Activated CD4-positive, CD25-positive, alpha-beta regulatory T cell treated with anti-CD3 and anti-CD28 coated beads, Interleukin-2, amount 50 U/mL, for 72 hours (primary cell): ENCODE measurements at places on chromosomes 4 and X.

- DNase-seq: no peak
Measured at GRCh38 chrX:56920338-56920997, 74.9 kb downstream of the SPIN3 start.

DNA sequence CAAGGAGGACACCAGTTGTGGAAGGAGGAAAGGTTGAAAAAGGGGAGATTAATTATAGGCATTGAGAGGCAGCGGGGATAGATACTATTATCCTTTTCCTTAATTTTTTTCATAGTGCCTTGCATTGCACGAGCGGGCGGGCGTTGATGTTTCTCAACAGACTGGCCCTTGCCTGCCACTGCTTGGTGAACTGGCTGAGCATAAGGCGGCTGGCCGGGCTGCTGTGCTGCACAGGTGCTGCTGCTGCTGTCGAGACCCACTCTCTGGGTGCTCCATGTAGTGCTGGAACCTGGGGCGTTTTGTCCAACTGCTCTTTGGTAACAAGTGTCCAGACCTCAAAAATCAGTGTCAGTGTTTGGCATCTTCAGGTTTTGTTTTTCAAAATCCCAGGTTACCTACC is 83.3 kb upstream of the PAQR3 start:
- no peak for DNase-seq

DNA sequence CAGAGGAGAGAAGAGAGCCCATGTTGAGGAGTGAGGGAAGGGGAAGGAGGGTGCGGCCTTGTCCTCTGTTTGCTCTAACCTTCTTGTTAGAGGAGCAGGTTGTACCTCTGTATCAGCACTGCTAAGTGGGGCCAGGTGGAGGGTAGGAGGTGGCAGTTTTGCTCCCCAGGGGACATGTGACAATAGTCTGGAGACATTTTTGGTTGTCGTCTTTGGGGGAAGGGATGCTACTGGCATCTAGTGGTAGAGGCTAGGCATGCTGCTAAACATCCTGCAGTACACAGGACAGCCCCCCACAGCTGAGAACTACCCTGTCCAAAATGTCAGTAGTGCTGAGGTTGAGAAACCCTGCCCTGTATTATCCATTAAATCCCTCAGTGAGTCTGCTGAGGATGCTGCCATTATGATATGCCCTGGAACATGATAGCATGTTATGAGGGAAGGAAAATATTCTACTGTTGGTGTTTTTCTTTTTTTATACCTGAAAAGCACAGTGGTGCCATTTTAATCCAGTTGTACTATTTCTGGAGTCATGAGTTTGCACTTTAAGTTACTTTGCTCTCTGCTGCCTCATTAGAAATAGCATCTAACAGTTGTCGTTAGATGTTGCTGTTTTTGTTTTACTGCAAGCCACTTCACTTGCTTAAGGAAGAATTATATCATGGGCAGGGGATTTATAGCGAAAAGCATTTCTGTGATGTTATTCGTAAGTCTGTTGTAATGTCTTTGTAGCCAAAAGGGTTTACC is 90.6 kb downstream of the LRP2BP start:
- no peak for DNase-seq

DNA sequence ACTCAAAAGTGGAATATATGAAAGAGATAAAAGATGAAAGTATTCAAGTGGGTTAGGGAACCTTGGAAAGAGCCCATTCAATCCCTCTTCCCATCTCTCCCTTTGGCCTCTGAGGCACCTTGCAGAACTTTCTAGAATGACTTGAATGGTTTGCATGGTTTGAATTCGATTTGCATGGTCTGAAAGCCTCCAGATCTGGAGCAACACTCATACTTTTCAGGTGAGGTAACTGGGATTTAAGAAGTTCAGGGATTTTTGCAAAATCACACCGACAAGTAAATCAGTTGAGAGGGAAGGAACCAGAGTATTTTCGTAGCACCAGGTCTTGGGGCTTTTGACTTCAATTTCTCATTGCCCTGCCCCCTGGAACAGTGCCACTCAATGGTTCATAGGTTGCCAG is 476.0 kb upstream of the FTHL17 start:
- no peak for DNase-seq

DNA sequence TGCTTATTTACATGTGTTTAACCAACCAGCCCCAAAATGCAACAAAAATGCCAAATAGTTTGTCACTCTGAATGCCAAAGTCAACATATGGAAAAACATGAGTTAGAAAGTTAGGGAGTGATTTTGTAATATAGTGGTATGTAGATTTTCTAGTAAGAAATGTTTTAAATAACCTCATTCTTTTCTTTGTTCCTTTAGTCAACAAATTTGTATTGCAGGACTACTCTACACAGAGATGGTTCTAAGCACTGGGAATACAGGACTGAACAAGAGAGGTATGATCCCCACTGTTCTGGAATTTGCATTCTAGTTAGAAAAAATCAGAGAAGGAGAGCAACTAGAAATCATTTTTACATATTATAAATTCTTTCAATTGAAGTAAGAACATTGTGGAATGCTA is 218.8 kb upstream of the ANXA10 start:
- no peak for DNase-seq

DNA sequence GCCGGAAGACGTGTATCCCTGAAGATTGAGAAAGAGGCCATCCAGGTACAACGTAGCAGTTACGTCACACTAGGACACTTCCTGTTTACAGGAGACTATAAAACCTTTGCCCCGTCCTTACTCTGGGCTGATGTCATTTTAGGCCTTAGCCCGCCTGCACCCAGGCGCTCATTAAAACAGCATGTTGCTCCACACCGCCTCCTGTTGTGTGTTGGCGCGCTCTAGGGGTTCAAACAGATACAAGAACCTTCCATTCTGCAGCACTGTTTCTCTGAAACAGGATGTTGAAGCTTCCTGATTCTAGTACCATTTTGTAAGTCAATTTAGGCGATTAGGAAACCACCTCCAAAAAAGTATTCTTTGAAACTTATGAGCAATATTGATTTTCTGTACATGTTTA is 722.1 kb downstream of the PCDH7 start:
- no peak for DNase-seq

- DNase-seq: no peak
Measured at GRCh38 chrX:118353081-118353850, 7.4 kb downstream of the WDR44 start.

- no peak for DNase-seq
Measured at GRCh38 chr4:140187316-140187695, 33.3 kb upstream of the MAML3 start.

GRCh38 chrX:108875548-108875947 is 139.2 kb upstream of the IRS4 start:
- no peak for DNase-seq

GRCh38 chrX:2824886-2825285 is 3.8 kb upstream of the GYG2 start:
- DNase-seq: no peak

- no peak for DNase-seq
Measured at GRCh38 chr4:162015090-162015489, 148.7 kb downstream of the FSTL5 start.

- DNase-seq: no peak
Measured at GRCh38 chr4:147933316-147933715, 201.4 kb downstream of the ARHGAP10 start.

- DNase-seq: no peak
Measured at GRCh38 chr4:33064238-33064637, 2344.1 kb downstream of the PCDH7 start.

GRCh38 chr4:158519226-158519625 is 2.5 kb upstream of the RXFP1 start:
- no peak for DNase-seq

GRCh38 chrX:24761306-24761705 is 67.6 kb downstream of the POLA1 start:
- DNase-seq: no peak

GRCh38 chr4:151673908-151674520 is 86.8 kb downstream of the GATB start:
- DNase-seq: no peak

DNA sequence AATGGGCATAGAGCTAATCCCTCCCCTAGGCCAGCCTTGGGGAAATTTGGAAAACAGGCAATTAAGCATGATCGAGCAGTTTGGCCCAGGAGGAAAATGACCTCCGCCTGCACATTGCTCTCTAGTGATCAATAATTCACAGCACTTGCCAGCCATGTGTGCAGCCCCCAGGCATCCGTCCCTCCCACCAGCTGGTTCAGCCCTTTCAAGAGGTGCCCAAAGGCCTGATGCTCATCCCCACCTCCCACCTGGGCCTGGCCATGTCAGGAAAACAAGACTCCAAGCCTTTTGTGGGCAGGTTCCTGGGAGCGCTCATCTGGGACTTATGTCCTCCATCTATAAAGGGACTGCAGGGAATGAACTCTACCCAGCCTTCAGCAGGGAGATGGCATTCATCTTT is 17.5 kb upstream of the PPP2R2C start:
- no peak for DNase-seq

GRCh38 chr4:175215657-175216056 is 297.5 kb downstream of the ADAM29 start:
- DNase-seq: no peak

GRCh38 chr4:185512516-185512915 is 22.8 kb downstream of the PDLIM3 start:
- DNase-seq: no peak

DNA sequence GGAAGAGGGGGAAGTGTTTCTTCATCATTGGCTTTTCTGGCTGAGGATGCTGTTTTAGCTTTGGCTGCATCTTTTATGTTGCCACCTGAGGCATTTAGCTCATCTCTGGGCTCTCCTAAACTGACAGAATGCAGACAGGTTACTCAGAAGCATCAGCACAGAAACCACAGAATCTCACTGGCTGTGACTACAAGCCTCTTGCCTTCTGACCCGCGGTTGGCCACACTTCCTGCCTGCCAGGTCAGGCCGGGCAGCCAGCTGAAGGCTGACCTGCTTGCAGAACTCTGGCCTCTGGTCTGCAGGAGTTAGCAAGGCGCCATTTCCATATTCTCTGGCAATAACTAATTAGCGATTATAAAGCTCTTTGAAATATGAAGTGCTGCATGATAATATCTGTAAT is 366.5 kb downstream of the MID1IP1 start:
- no peak for DNase-seq

DNA sequence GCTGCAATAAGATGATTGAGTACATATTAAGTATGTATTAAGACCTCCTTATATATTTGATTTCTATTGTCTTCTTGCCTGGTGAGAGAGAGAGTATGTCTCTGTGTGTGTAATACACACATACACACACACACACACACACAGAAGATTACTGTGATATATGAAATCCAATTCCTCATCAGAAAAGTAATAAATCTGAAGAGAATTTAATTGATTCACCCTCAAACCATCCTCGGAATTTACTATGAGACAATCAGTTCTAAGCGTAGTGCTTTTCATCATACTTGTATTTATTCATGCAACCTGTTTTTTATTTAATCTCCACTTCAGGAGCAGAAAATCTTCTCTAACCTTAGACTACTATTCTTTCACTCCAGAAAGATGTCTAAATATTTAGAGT is 62.3 kb upstream of the TLL1 start:
- DNase-seq: no peak

DNA sequence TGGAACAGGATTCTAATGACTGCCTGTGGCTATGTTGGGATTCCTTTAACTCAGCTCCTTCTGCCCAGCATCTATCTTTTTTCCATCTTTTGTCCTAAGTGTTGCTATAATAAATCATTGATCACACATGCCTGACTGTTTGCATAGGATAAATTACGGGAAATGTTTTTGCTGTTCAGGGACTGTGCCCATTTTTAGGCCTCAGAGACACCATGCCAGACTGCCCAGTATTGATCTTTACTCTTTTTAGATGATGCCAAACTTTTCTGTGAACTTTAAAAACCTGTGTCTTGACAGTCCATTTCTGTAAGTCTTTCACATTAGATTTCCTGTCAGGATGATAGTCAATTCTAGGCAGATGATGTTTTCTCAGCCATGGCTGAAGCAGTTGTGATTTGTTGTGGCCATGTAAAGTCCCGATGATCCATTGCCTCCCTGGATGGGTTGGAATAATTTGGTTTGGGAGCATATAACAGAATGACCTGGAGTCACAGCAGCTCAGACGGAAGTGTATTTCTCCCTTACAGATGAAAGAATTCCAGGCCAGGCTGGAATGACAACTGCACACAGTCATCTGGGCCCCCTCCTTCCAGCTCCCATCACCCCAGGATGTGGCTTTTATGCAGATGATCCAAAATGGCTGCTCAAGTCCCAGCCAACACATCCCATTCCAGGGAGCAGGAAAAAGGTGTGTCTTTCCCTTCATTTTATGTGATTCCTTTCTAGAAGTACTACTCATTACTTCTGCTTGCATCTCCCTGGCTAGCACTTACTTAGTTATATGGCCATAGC is 3.4 kb downstream of the HTT-AS start:
- no peak for DNase-seq

DNA sequence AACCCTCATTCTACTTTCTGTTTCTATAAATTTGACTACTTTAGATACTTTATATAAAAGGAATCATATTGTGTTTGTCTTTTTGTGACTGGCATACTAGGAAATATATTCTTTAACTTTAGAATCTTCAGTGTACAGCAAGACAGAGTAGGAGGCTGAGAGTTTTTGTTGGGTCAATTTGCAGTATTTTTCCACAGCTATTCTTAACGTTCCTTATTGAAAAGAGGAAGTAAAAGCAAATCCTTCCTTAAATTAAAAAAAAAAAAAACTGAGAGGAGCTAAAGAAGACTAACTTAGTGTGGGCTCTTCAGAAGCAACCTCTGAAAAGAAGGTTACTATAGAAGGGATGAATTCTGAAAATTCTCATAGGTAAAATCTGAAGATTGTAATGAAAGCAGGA is 1194.6 kb downstream of the ADGRL3 start:
- no peak for DNase-seq

DNA sequence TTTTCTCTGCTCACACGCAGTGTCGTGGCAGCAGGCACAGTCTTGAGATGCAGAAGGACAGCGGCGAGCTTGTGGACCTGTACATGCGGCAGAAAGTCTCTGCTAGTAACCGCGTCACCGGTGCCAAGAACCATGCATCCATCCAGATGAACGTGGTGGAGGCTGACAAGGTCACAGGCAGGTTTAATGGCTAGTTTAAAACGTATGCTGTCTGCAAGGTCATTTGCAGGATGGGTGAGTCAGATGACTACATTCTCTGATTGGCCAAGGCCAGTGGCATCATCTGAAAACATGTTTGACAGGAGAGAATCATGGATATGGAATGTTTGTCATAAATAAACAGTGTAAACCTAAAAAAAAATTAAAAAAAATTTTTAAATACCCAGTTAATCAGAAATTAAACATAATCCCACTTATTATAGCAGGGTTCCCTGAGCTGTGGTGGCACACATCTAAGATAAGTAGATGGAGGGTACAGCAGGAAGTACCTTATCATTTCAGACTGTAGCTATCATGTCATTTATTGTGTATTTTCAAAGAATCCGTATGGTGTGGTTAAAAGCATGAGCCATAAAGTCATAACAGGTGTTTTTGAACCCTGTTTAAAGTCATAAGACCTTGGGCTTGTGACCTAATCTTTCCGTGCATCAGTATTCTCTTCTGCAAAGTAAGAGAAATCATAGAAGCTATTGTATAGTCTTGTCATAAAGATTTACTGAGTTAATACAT is 7.5 kb upstream of the BMP2K start:
- no peak for DNase-seq

- no peak for DNase-seq
Measured at GRCh38 chrX:75989806-75990590, 182.9 kb upstream of the PBDC1 start.
